ENCODE measurements at places on chromosomes 5 and 9.

DNA sequence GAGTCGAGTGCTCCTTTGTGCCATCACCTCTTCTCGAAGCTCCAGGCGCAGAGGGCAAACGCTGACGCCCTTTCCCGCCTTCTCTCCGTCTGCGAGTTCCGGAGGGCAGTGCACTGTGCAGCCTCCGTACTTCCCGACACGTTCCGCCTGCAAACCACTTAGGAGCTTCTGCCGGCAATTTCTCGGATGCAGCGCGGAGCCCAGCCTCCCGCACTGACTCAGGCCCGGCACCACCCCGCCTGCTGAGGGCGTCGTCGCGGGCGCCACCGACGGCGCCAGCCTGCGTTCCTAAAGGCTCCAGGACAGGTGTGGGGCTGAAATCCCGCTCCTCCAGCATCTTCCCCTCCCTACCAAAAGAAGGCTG, 9.3 kb upstream of the TRIM36 start:
- DNase-seq = no peak

DNA sequence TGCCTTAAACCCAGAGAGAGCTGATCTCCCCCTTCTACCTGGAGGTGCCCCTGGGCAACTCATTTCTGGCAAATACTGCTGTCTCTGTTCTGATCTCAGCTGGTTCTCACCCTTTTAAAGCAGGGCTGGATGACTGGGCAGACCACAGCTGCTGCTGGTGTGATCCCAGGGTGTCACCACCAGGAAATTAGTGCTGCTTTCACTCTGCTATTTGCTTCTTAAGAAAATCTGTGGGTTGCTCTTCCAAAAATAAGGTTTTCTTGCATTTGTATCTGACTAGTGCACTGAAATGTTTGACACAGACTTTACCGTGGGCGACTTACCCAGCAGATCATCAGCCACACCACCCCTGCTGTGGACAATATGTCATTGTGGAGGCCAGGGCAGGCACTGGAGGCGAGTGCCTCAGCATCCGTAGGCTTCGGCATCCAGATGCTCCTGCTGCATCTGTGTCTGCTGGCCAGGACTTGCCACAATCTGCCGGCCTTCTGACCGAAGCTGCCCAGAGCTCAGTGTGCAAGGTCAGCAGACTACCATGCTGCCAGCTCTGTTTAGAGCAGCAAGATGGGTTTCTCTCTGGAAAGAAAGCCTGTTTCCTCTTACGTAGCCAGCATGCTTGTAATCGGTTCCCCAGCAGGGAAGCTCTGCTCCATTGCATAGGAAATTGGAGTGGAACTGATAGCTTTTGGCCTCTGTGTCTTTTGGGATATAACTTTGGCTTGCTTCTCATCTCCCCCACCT, 13.6 kb downstream of the ARHGAP26 start:
- no peak for DNase-seq

DNA sequence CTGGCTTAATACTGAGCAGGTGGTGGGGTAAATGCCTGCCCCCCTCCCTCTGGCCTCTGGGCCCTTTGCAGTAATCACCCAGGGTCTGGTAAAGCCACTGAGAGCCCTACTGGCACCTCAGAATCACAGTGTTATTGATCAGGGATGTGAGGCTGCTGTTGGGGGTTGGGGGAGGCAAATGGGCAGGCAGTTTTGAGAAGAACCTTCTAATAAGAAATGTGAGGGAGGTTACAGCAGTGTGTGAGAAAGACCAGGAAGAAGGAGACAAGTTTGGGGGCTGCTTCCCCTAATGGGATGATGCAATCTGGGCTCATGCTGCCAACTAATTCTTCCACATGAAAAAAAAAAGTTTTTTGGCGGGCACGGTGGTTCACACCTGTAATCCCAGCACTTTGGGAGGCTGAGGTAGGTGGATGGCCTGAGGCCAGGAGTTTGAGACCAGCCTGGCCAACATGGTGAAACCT, 3.1 kb upstream of the B4GALT7 start:
- DNase-seq = no peak

DNA sequence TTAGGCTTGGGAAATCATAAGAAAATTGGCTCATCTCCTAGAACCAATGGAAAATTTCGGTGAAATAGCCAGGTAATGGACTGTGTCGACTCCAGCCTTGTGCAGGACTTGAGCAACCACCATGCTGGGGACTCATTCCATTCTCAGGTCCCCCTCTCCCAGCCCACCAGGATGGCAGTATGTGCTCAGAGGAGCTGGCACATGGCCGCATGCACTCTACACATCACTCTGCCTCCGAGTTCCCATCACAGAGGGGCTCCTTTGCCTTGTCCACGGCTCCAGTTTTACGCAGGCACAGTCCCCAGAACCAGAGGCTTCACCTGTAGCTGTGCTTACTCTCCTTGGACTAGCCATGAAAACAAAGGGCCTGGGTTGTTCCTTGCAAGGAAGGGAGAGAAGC, 149.3 kb downstream of the PAX5 start:
- no peak for DNase-seq

DNA sequence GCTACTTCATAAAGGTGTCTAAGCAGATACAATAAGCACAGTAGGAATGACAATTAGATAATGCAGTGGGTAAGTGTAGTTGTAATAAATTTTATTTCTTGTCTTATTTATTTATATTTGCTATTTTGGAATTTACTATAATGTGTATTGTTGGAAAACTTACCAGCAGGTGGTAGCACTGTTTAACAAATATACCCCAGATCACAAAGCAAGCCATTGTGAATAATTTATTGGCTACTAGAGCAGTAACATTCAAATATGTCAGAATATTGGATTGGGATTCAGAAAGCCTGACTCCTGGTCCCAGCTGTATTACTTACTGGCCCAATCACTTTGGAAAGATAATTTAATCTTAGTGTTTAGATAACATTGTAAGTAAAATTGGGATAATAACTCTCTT, 78.0 kb downstream of the ISOC1 start:
- DNase-seq = no peak

Measured in activated effector memory CD4-positive, alpha-beta T cell treated with Interleukin-2 at 50 U/mL for 16 hours (primary cell).